GM12878 (cell line): ENCODE measurements at places on chromosomes 3 and 15. TPM values are rescaled to one million over a fixed set of nuclear protein-coding genes. Genes with fewer than 3 reads are reported as not detected.
A peak's percentile ranks its signal among the peaks of the same experiment; 100 is the strongest.

DNA sequence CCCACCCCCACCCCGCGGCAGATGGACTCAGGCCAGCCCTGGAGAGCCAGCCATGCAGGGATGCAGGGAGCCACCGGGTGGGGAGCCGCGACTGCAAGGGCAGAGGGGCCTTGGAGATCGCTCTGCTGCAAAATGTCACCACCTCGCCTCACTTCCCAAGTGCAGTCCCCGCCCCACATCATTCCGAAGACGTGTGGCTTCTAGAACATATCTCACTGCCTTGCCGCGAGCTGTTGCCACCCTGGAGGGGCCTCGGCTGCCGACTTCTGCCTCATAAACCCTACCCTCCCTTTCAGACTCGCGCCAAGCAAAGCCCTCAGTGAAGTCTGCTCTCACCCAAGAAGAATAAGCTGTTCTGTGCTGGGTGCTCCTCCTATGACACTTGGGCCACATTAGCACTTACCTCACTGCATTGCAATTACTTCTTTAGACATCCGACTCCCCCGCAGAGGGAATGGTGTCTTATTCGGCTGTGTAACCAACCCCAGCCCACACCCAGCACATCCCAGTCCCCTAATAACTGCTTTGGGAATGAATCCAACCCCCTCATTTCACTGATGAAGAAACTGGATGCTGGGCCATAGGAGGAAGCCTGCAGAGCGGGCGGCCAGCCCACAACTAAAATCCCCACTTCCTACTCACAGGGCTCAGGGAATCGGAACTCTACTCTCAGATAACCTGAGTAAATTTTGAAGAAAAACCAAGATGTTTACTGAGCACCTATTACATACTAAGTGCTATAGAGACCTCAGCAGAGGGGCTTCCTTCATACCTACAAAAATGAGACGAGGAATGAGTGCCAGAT lies 8.6 kb downstream of the TLE3 start:
- DNase-seq, result no peak

- DNase-seq, result no peak
Measured at GRCh38 chr3:141728355-141728892, 9.7 kb upstream of the RNF7 start.

DNA sequence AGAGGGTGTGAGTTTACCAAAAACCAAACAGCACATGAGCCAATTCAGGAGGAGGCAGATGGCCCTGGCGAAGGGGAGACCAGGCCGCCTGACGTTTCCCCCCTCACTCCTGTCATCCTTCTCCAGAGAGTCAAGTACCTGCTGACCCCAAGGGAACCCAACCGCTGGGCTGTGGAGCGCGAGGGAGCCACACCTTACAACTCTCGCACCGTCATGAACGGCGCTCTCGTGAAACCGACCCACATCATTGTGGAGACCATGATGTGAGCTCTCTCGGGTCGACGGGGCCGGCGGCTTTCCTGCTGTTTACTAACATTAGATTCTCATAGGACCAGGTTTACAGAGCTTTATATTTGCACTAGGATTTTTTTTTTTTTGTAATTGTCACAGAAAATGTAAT lies 55.4 kb downstream of the GRIP2 start:
- DNase-seq, result no peak

GRCh38 chr15:70522323-70522966 lies 240.9 kb downstream of the UACA start:
- no peak for DNase-seq

DNA sequence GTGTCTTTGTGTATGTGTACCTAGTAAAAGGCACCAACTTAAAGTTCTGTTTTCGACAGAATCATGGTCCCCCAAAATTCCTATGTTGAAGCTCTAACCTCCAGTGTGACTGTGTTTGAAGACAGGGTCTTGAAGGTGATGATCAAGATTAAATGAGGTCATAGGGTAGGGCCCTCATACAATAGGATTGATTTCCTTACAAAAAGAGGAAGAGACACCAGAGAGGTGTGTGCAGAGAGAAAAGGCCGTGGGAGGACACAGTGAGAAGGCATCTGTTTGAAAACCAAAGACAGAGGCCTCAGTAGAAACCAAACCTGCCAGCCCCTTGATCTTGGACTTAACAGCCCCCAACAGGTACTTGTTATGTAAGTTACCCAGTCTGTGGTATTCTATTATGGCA lies 52.0 kb upstream of the CORO2B start:
- DNase-seq, result no peak

- no peak for DNase-seq
Measured at GRCh38 chr3:46934498-46935167, 41.9 kb downstream of the CCDC12 start.

DNA sequence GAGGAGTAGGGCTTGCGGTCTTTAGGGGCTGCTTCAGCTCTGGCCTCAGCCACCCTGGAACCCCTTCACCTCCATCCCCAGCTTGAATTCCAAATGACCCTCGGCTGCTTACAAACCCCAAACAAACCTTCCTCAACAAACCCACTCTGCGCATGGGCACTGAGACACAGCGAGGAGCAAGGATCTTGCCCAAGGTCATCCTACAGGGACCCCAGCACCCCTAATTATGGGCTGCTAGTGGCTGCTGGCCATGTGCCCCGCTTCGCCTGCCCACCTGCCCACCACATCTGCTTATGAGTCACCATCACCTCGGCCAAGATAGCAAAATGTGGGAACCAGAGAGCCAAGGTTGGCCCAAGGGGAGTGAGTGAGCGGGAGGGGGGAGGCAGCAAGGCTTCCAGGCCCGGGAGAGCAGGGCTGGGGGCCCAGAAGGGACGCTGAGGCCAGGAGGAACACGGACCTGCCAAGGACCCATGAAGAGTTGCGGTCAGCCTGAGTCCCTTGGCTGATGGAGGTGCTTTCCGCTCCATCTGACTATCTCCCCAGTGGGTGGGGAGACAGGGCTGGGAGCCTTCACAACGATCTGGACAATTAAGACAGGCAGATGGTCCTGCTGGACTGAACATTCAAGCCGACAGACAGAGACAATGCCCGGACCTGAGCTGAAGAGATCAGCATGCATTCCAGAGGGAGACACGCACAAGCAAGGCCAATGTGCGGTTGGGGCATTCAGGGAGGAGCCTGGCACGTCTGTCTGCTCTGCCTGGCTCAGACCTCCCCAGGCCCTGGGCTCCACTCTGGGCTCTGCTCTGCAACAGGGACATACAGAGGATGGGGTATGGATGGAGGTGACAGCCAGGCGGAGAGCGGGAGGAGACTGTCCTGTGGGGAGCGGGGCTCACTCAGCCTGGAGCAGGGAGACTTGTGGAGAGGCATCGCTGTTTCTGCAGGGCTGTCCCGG lies 10.8 kb upstream of the GRIP2 start:
- no peak for DNase-seq

GRCh38 chr3:123110976-123111615 lies 44.3 kb downstream of the PDIA5 start:
- DNase-seq, result no peak

DNA sequence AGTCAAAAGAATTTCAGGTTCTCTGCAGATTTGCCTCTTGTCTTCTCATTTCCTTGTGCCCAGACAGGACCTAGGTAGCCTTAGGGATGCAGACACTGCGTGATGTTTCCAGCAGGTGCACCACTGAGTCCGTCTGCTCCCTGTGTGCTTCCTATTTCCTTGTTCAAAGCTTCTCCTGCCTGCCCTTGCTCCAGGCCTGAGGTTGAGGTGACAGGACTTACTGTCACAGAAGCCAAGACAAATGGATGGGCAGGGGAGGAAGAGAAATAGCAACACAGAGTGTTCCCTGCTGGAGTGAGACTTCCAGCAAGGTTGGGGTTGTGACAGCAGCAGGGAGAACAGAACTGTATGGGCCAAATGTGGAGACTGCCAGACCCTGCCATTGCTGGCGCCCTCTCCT lies 199.4 kb downstream of the MYRIP start:
- DNase-seq, result no peak

GRCh38 chr3:154214306-154214705 lies 93.1 kb downstream of the ARHGEF26 start:
- no peak for DNase-seq

GRCh38 chr3:53842436-53843194 lies 3.6 kb downstream of the CHDH start:
- DNase-seq, result no peak

DNA sequence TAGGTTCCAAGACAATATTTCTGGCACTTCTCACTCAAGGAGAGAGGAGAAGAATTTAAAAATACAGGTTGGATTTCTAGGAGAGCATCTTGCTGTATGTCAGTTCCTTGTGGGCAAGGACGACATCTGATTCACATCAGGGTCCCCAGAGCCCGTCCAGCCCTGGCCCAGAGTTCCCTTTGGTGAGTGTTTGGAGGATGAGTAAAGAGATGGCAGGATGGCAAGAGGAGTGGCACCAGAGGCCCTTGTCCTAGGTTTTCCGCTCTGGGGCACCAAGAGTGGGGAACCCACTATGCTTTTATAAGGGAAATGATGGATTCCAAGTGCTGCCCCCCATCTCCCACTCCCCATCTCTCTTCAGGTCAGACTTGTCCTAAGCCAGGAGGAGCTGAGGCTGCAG lies 181.8 kb downstream of the TBC1D2B start:
- no peak for DNase-seq

GRCh38 chr3:9340472-9340902 lies 22.4 kb upstream of the THUMPD3 start:
- no peak for DNase-seq

DNA sequence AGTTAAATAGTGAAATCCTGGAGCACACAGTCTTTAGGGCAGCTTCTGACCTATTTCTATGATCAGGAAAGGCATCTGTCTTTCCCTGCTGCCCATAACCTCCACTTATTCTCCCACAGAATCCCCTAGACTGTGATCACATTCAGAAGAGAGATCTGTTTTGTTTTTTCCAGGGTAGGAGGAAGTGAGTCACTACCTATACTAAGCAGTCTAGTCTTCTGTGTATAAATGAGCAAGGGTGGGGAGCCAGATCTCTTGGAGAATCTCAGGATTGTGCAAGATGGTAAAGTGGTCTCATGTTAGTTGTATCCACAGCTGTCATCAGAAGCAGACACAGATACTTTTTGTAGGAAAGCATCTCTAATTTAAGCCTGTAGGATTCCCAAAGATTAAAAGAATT lies 11.8 kb upstream of the FBXO22 start:
- no peak for DNase-seq

DNA sequence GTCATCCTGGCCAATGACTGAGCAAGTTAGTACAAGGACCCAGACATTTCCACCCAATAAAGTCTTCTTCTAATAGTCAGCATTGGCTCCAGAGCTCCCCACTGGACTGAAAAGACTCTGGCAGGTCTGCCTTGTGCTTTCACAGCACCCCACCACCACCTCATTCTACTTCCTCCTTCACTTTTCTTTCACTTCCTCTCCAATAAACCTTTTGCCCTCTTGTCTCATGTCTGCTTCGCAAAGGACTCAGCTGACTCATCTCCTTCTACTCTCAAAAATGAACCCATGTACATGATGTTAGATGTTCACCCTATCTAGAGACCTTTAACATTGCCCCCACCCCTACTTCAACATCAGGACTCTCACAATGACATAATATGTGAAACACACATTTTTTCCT lies 181.0 kb upstream of the PPP2R3A start:
- DNase-seq, result peak; percentile 5

DNA sequence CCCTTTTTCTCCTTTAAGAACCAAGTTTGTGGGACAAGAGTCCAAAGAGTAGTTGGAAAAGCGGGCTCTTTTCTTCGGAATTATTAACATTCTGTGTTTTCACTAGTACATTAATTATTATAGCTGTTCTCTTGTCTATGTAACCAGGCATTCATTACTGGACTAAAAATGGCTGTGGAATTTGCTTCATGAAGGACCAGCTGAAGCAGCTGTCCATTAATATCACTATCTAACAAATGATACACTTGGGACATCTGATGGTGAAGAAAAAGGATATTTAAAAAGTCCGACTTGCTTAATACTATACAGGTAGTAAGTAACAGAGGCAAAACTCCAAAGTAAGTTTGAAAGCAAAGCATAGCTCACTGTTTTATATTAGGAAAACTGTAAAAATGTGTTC lies 728.9 kb upstream of the DPPA4 start:
- no peak for DNase-seq

DNA sequence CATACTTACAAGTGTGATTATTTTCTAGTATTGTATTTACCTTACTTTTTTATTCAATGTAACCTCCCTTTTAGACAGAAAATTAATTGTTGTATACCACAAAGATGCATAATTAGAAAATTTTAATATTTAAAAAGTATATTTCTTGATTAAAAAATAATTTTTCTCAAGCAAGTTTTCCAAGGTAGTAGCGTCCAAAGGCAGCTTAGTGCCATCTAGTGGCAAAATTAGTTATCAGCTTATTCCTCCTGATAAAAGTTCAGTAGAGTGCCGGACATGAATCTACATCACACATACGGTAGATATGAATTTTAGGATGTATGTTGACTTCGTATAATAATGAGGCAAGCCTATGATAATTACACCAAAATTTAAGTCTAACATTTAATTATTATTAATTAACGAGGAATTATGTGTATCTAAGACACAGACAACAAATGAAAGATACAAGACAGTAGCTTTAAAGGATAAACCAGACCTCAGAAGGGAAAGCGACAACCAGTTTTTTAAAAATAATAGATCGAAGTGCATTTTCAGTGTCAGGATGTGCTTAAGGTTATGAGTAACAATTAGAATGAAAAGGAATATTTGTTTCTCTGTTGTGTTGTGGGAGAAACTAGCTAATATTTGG lies 405.9 kb downstream of the ROBO1 start:
- no peak for DNase-seq

- no peak for DNase-seq
Measured at GRCh38 chr3:143090976-143091837, 28.4 kb upstream of the CHST2 start.

- DNase-seq, result no peak
Measured at GRCh38 chr15:49288391-49288790, 118.3 kb downstream of the GALK2 start.

DNA sequence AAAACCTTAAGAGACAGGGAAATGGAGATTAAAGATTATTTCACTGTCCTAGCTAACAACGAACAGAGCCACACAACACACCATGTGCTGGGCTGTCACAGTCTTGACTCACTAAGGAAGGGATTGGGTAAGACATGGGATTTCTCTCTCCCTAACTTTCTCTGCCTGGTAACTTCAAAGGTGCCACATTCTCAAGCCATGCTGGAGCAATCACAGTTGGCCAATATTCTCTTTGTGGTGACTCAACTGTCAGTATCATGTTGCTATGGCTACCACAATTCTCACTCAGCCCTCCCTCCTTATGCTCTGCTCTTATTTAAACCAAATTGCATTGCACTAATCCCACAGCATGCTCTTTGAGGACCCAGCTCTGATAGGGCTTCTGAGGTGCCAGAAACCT lies 74.0 kb downstream of the OXNAD1 start:
- DNase-seq, result no peak

GRCh38 chr3:149449799-149450198 lies 24.7 kb upstream of the TM4SF4 start:
- no peak for DNase-seq

The NXPE3 gene
- 6.7 and 8.7 TPM in 2 replicates for polyA plus RNA-seq

The TTLL13 gene
- 0.32 TPM in 1 of 2 replicates, not detected in the other for polyA plus RNA-seq

The CASR gene
- polyA plus RNA-seq, result 0.09 and 0.51 TPM in 2 replicates

The TRIP4 gene
- polyA plus RNA-seq, result 24.1 and 27.1 TPM in 2 replicates

The ZMYND10 gene
- polyA plus RNA-seq, result 0.29 and 0.94 TPM in 2 replicates

The P2RY1 gene
- polyA plus RNA-seq, result 1.1 and 1.2 TPM in 2 replicates

The IL17RC gene
- 3.4 and 3.9 TPM in 2 replicates for polyA plus RNA-seq
